ENCODE measurements at places on chromosomes 2 and 18.

DNA sequence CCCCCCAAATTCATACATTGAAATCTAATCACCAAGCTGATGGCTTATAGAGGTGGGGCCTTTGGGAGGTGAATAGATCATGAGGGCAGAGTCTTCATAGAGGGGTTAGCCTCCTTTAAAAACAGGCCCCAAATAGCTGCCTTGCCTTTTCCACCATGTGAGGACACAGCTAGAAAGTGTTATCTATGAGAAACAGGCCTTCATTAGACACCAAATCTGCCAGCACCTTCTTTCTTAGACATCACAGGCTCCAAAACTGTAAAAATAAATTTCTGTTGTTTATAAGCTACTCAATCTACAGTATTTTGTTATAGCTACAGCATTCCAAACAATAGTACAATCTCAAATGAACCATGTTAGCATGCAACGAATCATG lies 459.3 kb upstream of the GCFC2 start:
- no peak for ATAC-seq

DNA sequence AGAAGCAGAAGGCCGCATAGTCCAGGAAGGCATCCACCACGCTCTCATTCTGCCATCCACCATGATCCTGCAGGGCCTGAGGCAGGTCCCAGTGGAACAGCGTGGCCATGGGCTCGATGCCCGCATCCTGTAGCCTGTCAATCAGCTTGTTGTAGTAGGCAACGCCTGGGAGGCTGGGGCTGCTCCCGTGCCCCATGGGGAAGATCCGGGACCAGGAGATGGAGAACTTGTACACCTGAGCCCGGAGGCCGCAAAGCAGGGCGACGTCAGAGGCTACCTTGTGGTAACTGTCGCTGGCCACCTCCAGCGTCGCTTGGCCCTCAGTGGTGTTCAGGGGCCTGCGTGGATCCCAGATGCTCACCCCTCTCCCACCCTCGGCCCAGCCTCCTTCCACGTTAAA lies 19.5 kb downstream of the LCT start:
- no peak for ATAC-seq

DNA sequence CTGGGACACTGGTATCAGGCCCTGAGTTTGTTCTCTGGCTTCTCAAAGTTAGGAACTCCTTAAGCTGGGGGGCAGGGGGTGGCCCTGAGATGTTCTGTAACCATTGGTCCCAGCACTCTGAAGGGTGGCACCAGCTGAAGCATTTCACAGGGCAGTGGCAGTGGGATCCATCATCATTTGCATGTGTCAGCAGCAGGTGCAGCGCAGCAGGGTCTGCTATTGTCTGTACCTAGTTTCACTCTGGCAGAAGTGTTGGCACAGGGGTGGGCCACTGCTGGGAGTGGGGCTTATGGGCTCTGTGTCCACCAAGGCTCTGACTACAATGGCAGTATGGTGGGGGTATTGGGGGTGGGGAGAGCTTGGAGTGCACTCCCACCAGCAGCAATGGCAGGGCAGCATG lies 460.4 kb upstream of the ZNF804A start:
- peak; percentile 16 for ATAC-seq

GRCh38 chr18:21112140-21112473 lies 494 bp upstream of the ROCK1 start:
- peak; percentile 54 for ATAC-seq

GRCh38 chr2:1082456-1083205 lies 132.0 kb downstream of the SNTG2 start:
- no peak for ATAC-seq

- ATAC-seq: no peak
Observed at GRCh38 chr2:146659976-146660375, 1184.9 kb upstream of the ACVR2A start.

DNA sequence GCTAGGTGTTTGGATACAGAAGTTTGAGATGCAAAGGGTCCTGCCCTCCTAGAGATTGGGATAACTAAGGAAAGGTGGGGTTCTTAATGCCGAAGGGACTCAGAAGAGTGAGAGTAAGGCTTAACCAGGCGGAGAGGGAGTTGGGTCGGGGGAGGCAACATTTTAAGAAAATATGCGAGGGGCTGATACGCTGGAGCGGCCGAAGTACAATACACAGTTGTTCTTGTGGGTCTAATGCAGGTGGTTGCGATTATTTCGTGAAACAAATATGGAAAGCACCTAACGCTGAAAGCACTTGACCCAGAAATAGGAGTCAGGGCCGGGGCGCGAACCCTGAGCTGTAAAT lies 344 bp upstream of the MRPL33 start:
- ATAC-seq: no peak

GRCh38 chr2:55111230-55111569 lies 60.9 kb upstream of the RTN4 start:
- no peak for ATAC-seq

GRCh38 chr2:74072565-74072964 lies 75.1 kb downstream of the BOLA3 start:
- no peak for ATAC-seq

DNA sequence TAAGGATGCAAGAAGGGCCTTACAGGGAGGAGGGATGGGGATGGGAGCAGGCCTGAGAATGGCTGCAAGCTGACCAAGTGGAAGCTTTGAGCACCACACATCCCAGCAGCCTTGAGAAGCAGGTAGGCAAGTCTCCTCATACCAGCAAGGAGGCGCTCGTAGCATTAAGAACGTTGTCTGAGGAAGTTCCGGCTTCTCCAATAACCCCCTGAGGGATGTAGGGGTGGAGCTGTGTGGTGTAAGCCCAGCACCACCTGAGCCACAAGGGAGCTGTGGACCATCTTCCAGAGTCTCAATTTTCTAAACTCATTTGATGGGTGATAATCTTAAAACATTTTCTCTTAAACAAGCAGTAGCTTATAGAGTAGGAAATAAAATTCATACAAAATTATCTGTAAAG lies 50.6 kb downstream of the ST3GAL5 start:
- ATAC-seq: no peak

- ATAC-seq: no peak
Observed at GRCh38 chr18:79747156-79747845, 50.4 kb upstream of the KCNG2 start.

GRCh38 chr2:132466428-132467028 lies 49.9 kb downstream of the GPR39 start:
- no peak for ATAC-seq

GRCh38 chr2:229733611-229734245 lies 19.4 kb upstream of the DNER start:
- ATAC-seq: no peak

- ATAC-seq: no peak
Observed at GRCh38 chr2:18156002-18156401, 277.5 kb downstream of the KCNS3 start.

GRCh38 chr2:11814979-11815510 lies 68.6 kb downstream of the LPIN1 start:
- no peak for ATAC-seq

GRCh38 chr18:80247393-80247841 lies at the start of gene PARD6G:
Gene PARD6G, minus strand, starts transcription at chr18:80247514. Its CDS starts 166 bp downstream, at chr18:80247348.
- peak; percentile 93 for ATAC-seq

DNA sequence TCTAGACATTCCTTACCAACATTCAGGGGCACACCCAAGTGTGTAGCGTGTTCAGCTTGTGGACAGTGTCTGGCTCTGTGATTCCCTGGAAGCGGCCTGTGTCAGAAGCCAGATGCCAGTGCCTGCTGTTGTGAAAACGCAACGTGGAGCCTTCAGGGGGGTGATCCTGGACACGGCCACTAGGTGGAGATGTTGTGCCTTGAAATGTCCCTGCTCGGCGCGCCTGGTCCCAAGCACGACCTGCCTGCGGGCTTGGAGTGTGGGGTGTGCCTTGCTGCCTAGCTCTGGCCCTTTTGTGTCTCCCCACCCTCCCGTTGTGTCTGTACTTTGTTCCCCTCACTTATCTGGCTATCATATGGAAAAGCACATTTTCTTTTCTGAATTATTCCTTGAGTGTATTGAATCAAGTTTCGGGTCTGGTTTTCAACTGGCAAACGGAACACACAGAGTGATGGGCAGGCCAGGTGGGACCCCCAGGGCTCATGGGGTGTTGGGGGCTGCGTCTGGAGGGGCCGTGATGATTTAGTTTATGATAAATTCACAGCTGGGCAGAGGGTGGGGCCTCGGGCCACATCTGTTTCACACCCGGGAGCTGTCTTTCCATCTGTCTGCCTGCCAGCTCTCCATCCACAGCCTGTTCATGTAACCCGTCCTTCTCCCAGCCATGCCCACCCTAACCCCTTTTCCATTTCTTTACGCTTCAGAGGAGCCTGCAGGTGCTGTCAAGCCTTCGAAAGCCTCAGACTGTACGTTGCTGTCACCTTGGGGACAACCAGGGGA lies 95.5 kb downstream of the DYSF start:
- ATAC-seq: peak; percentile 44

DNA sequence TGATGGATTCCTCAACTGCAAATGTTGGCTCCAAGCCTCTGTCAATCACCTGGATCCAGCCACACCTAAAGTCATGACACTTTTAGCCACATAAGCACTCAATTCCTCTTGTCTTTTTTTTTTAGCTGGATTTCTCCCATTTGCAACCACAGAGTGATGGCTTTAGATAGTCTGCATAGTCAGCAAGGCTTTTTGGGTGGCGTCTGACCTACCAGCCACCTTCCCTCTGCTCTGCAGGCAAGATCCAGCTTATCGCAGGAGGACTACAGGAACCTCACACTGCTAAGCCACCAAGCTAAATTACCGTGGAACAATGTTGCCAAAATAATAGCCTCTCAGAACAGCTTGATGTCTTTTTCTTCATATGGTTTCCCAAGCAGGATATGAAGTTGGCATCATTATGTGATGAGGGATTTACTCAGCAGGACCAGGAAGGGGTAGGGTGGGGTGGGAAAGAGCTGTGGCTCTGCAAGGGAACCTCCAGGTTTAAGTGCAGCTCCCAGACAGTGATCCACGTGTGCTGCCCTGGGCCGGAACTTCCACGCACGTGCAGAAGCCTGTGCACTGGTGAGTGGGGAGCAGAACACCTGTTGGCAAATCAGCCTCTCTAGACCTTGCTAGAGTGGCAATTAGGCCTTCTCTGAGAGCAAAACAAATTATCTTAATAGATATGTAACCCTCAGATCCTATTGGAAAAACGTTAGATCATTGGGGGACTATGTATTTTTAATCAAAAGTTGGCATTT lies 170.6 kb upstream of the NCK2 start:
- ATAC-seq: no peak

- ATAC-seq: peak; percentile 22
Observed at GRCh38 chr2:33033606-33034081, 86.9 kb downstream of the LTBP1 start.

DNA sequence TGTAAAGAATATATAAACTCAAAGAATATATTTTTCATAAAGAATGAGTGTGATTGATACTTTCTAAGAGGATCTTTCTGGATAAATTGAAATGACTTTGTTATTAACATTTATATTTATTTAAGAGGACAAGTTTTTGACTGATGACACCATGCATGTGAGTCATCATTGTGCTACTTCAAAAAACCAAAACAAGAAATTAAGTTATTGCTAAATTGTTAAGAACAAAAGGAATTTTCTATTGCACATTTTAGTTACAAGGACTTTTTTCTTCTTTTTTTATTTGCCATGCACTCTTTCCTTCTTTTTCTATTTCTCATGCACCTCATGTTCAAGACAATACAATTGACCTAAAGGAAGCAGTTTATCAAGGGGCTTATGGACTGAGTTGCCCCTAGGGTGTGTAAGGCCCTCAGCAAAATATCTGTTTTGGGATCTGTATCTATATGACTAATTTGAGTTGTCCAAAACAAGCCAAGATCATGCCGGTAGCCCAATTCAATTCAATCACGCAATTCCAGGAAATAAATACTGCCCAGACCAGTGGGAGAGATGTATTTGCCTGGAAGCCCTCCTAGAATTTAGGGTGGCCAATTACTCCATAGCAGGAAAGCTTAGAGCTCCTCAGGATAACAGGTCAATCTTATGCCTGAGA lies 654.3 kb downstream of the METTL4 start:
- no peak for ATAC-seq

GRCh38 chr2:11876436-11876835 lies 130.0 kb downstream of the LPIN1 start:
- no peak for ATAC-seq

- no peak for ATAC-seq
Observed at GRCh38 chr2:236857246-236857645, 228.4 kb upstream of the COPS8 start.

DNA sequence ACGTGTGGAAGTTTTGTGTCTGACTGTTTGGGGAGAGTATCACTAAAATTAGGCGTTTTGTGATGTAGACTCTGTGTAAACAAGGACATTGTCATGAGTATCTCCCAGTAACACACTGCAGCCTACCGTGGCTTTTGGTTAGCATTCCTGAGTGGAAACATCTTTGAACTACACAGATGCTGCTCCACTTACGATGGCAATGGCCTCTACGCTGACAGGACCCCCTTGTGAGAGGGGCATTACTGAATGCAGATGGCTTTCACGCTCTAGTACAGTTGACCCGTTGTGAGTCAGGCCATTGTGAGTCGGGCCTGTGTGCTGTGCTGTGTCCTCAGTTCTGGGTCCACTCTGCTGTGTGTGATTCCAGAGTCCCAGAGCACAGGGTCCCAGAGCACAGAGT lies 34.4 kb upstream of the ADNP2 start:
- no peak for ATAC-seq

GRCh38 chr2:144163592-144163991 lies 356.3 kb downstream of the ZEB2 start:
- ATAC-seq: no peak

DNA sequence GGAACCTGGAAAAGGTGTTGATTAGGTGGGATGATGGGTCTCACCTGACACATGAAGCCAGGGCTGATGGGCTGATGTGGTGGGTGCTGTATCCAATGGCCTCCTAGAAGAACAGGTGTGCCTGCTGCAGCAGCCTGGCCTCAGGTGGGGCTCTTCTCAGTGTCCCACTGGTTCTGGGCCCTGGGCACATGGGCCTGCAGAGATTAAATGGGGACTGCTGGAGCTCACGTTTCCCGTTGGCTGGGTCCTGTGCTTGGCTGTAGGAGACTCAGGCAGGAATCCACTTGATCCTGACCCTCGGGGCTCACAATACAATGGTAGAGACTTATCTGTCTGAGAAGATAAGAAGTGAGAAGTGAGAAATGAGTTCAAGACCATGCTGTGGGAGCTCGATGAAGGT lies 170.9 kb downstream of the KCNS3 start:
- ATAC-seq: no peak

Data from gastroesophageal sphincter (tissue), 4 donors.